Cardiac ventricle fibroblast (primary cell): ENCODE measurements at places on chromosomes 2 and 18. TPM values are rescaled to one million over a fixed set of nuclear protein-coding genes. Genes with fewer than 3 reads are reported as not detected.

The POTEF gene
- total RNA-seq, result not detected in 2 replicates

The LINC00305 gene
- not detected in 2 replicates for total RNA-seq

The SF3B1 gene
- total RNA-seq, result 115 and 124 TPM in 2 replicates

The AKAIN1 gene
- not detected in 2 replicates for total RNA-seq

The GDF7 gene
- under 0.01 TPM in 1 of 2 replicates, not detected in the other for total RNA-seq

The SP140L gene
- total RNA-seq, result 5.8 and 7.1 TPM in 2 replicates

The STPG4 gene
- 0.20 TPM in 1 of 2 replicates, not detected in the other for total RNA-seq

The CELF4 gene
- total RNA-seq, result not detected in 2 replicates

The ITPRIPL1 gene
- total RNA-seq, result 0.20 and 0.31 TPM in 2 replicates

The SERPINB4 gene
- total RNA-seq, result 1.1 TPM in 1 of 2 replicates, not detected in the other

The SERPINB2 gene
- total RNA-seq, result not detected in 2 replicates

The GALNT13 gene
- 0.25 and 6.4 TPM in 2 replicates for total RNA-seq

The SLC38A11 gene
- not detected in 2 replicates for total RNA-seq

The BOLL gene
- total RNA-seq, result not detected in 2 replicates

The ALLC gene
- total RNA-seq, result not detected in 2 replicates

The VSNL1 gene
- not detected in 2 replicates for total RNA-seq

The FABP1 gene
- not detected in 2 replicates for total RNA-seq

The IL36A gene
- not detected in 2 replicates for total RNA-seq

The COQ10B gene
- total RNA-seq, result 19.3 and 22.3 TPM in 2 replicates

The GALNT5 gene
- 10.0 and 11.3 TPM in 2 replicates for total RNA-seq

The MAPK4 gene
- 0.10 TPM in 1 of 2 replicates, not detected in the other for total RNA-seq

The SCYGR4 gene
- total RNA-seq, result not detected in 2 replicates

The NEB gene
- total RNA-seq, result 0.12 and 0.39 TPM in 2 replicates

The TACR1 gene
- 0.44 and 0.93 TPM in 2 replicates for total RNA-seq

The UBXN2A gene
- total RNA-seq, result 11.9 and 14.4 TPM in 2 replicates

The RUFY4 gene
- total RNA-seq, result not detected in 2 replicates

The RAMP1 gene
- 16.5 and 37.2 TPM in 2 replicates for total RNA-seq

The DSG1 gene
- total RNA-seq, result not detected in 2 replicates

The POTEJ gene
- not detected in 2 replicates for total RNA-seq

The ATF2 gene
- 35.4 and 36.4 TPM in 2 replicates for total RNA-seq

The CFAP221 gene
- not detected in 2 replicates for total RNA-seq

The REG3A gene
- total RNA-seq, result not detected in 2 replicates

The RAPGEF4 gene
- total RNA-seq, result 4.7 and 12.2 TPM in 2 replicates
